ENCODE measurements at places on chromosomes 12 and 14.

DNA sequence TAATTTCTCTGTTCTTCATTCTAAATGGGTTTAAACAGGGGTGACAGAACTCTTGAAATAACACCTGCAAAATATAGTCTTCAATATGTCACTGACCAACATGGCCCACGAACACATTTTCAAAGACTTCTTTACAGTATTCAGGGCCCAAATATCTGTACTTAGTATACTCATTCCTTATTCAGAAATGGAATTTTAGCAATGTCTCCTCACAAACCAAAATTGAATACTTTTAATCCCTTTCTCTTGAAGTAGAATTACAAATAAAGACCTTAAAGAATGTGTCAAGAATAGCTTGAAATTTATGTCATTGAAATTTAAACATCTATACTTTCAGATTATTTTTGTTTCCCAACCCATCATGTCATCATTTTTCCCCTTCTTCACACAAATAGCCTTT is 263.1 kb downstream of the LRIG3 start:
- no peak for DNase-seq

DNA sequence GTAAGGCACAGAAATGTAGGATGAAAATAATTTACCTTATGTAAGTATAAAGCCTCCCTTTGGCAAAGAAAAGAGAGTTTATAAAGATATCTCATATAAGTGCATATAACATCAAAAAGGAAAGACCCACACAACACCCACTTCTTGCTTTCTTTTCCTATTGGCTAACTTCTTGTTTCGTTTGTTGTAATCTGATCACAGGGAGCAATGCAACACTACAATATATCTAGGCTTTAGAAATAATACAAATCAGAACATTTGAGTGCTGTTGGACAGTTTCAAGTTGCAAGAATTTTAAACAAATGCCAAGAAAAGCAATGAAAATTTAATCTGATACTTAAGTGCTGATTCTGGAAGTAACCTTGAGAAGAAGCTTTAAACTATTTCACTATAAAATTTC is 1.3 kb downstream of the FGD6 start:
- DNase-seq: no peak

DNA sequence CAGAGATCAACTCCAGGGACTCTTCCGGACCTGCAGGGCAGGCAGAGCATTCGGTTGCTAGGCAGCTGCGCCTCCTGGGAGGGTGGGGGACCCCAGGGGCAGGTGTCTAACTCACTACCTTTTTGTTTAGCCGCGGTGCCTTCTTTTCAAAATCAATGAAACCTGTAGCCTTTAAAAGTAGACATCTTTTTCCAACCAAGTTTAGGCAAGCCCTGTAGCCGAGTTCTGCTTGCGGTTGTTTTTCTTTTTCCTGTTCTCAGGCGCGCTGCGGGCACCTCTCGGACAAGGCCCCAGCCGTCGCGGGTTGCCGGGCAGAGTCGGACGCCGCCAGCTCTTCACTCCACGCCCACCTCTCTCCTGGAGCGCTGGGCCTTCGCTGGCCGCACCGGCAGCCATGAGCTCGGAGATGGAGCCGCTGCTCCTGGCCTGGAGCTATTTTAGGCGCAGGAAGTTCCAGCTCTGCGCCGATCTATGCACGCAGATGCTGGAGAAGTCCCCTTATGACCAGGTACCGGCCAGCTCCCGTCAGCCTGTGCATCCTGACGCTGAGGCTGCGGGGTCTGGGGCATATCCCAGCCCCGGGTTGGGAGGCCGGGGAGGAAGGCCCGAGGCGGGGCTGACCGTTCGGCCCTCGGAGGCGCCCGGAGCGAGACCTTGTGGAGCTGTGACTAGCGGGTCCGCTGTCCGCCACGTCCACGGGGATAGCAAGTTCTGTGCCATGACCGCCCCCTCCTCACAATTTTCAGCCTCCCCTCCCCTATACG is at the start of gene TTC8:
Gene TTC8, plus strand, starts transcription at position 338 of the 764 bp plus-strand sequence. Its CDS starts 57 bp downstream, at position 395.
- DNase-seq: peak; percentile 68

DNA sequence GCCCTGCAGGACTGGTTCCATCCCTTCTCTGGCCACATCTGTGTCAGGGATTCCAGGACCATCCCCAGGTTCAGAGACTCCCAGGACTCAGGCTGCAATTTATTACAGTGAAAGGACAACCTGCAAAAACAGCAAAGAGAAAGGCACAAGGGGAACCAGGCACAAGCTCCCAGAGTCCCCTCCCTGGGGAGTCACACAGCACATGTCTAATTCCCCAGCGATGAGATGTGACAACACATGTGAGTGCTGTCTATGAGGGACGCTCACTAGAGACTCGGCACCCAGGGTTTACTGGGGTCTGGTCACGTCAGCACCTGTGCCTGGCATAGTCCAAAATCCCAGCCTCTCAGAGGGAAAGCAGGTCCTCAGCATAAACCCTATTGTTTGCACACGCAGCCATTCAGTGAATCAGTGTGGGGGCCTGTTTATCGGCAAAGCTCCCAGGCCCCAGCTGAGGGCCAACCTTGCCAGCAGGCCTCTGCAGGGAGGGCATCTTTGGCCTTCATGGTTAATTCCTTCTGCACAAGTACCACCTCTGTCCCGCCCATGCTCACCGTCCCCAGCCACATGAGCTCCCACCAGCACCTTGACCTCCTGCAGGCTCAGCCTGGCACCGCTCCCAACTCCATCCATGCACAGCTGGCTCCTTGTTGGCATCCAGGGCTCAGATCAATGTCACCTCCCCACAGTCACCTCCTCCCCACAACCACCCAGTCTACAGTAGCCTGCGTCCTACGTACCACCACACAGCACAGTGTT is 198.9 kb upstream of the SFSWAP start:
- no peak for DNase-seq

DNA sequence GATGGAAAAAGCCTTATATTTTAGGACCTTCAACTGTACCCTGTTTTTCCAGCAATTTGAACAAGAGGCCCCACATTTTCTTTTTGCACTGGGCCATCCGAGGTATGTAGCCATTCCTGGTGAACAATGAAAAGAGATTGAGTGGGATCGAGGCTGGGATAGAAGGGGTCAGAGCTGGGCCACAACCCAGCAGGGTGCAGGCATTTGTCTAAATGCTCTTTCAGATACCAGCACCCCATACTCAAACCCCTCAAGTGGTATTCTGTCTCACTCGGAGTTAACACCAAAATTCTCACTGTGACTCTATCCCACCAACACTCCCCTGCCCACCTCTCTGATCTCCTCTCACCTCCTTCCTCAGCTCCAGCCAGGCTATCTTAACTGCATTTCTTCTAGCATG is 26.8 kb downstream of the DUSP6 start:
- DNase-seq: no peak

GRCh38 chr12:87870061-87870460 is 159.1 kb downstream of the C12orf50 start:
- no peak for DNase-seq

DNA sequence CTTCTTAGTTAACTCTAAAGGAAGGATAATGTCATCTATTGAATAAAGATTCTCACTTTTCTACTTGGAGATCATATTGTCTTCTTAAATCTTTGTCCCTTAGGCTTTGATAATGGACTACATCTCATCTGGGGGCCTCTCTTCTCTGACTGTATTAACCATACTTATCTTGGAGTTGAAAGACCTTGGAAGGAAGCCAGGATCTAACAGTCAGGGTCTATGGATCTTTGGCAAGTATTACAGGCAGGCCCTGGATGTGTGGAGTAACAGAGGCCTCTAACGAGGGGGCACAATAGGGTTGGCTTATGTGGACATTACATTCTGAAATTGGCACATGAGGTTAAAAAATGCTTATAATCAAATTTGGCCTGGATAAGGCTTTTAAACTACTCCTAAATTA is 513.8 kb downstream of the NRXN3 start:
- no peak for DNase-seq

DNA sequence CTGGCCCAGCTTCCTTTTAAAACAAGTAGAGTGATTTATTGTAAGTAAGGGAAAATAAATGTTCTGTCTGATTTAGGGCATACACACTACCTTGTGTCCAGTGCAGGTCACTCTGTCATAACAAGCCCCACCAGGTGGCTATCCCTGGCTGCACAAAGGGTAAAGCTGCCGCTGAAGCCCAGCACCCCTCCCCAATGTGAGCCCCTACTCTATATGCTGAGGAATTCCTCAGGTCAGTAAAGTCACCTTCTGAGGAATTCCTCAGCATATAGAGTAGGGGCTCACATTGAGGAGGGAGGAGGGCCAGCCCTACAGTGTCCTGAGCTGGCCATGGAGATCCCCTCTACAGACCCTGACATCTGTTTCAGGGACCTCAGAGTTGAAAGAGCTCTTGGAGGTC is 67.2 kb downstream of the TBC1D30 start:
- DNase-seq: no peak

- no peak for DNase-seq
These were observed 50.6 kb upstream of the TTC7B start for GRCh38 chr14:90866833-90867232.

DNA sequence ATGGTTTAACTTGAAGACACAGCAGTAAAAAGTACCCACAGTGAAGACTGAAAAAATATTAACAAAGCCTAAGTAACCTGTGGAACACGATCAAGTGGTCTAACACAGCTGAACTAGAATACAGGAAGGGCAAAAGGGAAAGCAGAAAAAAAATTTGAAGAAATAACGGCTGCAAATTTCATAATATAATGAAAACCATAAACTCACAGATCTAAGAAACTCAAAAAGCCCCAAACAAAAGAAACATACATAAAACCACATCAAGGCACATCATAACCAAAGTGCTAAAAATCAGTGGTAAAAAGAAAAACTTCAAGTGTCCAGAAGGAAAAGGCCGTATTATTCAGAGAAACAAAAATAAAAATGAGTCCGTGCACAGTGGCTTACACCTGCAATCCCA is 30.9 kb downstream of the SPPL3 start:
- DNase-seq: no peak

GRCh38 chr12:9706086-9706685 is 26.7 kb downstream of the CLECL1 start:
- DNase-seq: no peak

All from stimulated activated CD8-positive, alpha-beta memory T cell treated with anti-CD3 and anti-CD28 coated beads, Interleukin-7, amount 100 ng/mL, for 1 hour (primary cell).